RCC 7860 (cell line): ENCODE measurements at places on chromosomes 7 and 10.
A peak's percentile ranks its signal among the peaks of the same experiment; 100 is the strongest.

- DNase-seq: no peak
Observed at GRCh38 chr10:130485236-130485957, 349.2 kb downstream of the GLRX3 start.

GRCh38 chr10:92789067-92789466 lies 59.3 kb upstream of the EXOC6 start:
- DNase-seq: no peak

- DNase-seq: peak; percentile 66
Observed at GRCh38 chr10:100481462-100482081, 18.8 kb downstream of the WNT8B start.

DNA sequence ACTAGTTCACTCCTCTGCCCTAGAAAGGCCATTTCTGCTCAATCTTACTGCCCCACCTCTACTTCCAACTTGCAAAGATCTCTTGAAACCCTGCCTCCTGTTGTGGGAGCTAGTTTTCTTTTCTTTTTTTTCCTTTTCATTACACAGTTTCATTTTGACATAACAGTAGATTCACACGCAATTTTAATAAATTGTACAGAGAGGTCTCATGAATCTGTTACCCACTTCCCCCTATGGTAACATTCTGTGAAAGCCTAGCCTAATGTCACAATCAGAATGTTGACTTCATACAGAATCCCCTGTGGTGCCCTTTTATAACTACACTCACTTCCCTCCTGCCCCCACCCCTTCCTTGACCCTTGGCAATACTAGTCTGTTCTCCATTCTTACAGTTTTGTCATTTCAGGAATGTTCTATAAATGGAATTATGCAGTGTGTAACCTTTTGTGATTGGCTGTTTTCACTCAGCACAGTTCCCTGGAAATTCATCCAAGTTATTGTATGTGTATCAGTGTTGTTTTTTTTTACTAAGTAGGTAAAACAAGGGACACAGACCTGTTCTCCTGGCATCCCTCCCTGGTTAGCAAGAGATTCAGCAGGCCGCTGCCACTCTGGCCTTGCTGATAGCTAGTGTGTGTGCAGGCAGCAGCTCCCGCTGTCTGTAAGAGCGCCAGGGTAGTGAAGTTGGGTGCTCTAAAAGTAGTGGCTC lies 21.5 kb downstream of the CHST3 start:
- DNase-seq: no peak

DNA sequence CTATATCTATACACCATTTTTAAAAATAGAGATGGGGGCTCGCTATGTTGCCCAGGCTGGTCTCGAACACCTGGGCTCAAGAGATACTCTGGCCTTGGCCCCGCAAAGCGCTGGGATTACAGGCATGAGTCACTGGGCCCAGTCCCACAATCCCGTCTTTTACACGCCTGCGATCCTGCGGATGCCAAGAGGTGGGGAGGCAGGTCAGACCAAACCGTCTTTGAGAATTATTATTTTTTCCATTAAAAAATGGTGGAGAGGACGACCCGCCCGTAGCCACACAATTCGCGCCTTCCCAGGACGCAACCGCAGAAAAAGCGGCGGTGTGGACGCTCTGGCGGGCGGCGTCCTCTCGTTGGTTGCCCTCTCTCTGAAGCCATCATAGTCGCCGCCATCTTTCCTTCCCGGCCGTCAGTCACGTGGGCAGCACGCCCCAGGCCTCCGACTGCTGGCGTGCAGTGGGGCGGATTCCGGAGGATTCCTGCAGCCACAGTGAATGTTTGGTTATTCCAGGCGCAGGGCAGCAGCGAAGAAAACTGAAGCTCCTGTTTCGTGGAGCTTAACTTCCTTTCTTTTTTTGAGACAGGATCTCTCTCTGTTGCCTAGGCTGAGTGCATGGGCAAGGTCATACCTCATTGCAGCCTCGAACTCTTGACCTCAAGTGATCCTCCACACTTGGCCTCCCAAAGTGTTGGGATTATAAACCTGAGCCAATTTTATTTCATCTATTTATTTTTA lies 9.9 kb upstream of the EPHB4 start:
- no peak for DNase-seq

GRCh38 chr10:124588736-124589490 lies 127.3 kb downstream of the LHPP start:
- DNase-seq: peak; percentile 18

GRCh38 chr10:10845185-10845584 lies 172.5 kb upstream of the CELF2 start:
- no peak for DNase-seq

DNA sequence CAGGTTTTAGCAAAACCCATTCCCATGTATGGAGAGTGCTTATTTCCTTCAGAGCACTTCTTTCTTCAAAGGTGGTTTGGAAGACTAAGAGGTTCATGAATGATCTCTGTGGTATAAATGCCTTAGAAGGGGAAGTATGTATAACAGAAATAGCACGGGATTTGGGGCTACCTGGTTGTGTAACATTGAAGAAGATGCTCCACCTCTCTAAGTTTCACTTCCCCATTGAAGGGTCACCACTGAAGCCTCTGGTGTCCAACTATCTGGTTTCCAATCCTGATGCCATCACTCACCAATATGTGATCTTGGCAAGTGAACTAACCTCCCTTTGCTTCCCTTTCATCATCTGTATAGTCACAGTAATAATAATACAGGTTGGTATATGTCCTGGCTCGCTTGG lies 37.2 kb downstream of the CYCS start:
- DNase-seq: no peak

- no peak for DNase-seq
Observed at GRCh38 chr7:38506004-38506403, 125.2 kb downstream of the AMPH start.

GRCh38 chr7:23533238-23533604 lies 1.4 kb upstream of the TRA2A start:
- no peak for DNase-seq

GRCh38 chr7:88169717-88170320 lies 50.0 kb downstream of the SRI start:
- peak; percentile 19 for DNase-seq

DNA sequence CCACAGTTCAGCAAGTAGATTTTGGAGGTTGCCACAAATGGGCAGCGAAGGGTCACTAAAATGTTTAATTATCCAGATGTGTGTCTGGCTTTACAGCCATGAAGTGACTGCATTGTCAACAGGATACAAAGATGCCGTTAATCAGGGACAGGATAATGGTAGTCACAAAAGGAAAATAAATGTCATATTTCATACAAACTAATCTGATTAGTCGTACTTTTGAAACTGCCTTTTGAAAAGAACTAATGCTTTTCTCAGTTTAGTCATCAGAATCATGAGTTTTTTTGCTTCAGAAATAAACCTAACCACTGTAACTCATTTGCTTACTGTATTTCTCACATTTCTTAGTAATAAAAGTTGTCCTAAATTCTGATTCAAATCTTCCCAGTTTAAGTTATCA lies 22.2 kb upstream of the WNT16 start:
- no peak for DNase-seq

DNA sequence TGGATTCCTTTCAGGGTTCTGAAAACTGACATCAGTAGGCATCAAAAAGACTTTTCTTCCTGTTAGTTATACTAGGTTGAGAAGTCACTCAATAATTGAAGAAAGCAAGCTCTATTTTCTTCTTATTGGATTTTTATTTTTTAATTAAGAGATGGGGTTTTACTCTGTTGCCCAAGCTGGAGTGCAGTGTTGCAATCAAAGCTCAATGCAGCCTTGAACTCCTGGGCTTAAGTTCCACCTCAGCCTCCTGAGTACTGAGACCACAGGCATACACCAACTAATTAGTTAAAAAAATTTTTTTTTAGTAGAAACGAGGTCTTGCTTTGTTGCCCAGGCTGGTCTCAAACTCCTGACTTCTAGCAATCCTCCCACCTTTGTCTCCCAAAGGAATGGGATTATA lies 28.0 kb downstream of the PIP4K2A start:
- DNase-seq: no peak

DNA sequence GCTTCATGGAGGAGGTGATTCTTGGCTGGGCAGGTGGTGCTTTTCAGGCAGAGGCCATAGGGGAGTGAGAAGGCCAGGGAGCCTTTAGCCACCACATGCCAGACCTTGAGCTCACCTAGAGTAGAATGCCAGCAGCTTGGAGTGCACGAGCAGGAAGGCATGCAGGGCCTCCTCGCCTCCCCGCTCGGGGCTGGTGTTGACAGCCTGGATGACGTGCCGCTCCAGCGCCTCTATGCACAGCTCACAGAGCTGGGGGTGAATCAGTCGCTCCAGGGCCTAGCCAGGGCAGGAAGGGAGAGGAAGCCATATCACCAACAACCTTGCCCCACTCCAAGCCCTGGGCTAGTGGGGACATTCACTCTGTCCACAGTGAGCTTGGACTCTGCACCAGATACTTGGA lies 15.7 kb downstream of the HPS1 start:
- peak; percentile 79 for DNase-seq

- peak; percentile 2 for DNase-seq
Observed at GRCh38 chr7:148919859-148920258, 35.8 kb upstream of the EZH2 start.

DNA sequence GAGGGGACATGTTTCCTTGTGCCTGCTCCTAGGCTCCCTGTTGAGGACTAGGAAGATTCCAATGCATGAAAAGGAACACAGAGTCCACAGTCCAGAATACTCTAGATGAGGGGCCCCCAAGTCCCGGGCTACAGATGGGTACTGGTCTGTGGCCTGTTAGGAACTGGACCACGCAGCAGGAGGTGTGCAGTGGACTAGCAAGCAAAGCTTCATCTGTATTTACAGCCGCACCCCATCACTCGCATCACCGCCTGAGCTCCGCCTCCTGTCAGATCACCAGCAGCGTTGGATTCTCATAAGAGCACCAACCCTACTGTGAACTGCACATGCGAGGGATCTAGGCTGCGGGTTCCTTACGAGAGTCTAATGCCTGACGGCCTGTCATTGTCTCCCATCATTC lies 233.0 kb upstream of the MKLN1 start:
- no peak for DNase-seq
